ENCODE measurements at places on chromosomes 12 and 14.

DNA sequence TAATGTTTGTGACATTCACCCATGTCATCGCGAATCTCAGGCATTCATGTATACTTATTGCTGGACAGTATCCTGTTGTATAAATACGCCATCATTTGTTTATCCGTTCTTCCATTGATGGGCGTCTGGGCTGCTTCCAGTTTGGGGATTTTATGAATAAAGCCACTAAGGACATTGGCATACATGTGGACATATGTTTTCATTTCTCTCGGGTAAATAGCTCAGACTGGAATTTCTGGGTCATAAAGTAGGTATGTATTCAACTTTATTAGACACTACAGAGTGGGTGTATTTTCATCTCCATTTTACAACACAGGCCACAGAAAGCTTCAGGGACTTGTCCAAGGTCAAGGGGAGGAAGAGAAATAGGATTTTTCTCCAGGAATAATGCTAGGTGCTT is 48.9 kb downstream of the HRK start:
- DNase-seq = no peak

- DNase-seq = no peak
Observed at GRCh38 chr14:95121911-95122620, 35.3 kb downstream of the DICER1 start.

DNA sequence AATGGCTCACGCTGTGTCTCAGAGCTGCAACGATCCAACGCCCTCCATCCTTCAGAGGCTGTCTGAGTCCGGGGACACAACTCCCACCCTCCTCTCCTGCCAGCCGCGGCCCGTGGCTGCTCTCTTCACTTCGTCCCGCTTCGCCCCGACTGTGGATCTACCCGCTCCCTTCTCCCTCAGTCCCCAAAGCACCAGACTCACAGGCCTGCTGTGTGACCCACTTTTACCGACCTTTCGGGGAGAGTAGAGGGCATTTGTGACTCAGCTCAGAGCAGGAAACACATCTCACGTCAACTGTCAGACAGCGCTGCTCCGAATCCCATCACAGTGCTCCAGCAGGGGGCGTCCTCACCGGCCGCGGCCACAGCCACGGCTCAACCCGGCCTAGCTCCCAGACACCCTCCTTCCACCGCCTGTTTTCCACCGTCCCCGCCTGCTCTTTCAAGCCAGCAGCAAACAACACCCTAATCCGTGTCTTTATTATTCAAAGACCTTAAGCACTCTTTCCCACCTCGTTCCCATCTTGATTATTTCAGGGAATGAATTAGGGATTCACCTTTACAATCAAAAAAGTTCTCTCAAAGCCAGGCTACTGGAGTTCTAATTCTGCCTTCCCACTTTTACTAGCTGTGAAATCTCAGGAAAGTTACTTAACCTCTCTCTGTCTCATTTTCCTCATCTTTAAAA is 5.0 kb upstream of the AQP2 start:
- peak; percentile 63 for DNase-seq

DNA sequence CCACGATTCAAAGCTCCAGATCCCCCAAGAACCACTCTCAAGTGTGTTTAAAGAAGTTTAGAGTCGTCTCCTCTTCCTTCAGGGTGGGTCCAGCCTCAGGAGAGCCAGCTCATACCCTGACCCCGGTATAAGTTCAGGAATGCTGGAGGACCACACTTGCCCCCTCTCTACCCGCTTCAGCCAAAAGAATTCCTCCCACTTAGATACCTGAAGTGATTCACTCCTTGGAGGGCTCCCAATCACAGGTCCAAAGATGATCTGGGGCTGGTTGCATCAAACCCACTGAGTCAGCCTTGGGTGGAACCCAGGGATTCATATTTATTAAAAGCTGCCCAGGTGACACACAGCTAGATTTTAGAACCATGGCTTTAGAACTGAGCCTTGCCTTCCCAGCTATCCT is 133.5 kb upstream of the PARP11 start:
- no peak for DNase-seq

DNA sequence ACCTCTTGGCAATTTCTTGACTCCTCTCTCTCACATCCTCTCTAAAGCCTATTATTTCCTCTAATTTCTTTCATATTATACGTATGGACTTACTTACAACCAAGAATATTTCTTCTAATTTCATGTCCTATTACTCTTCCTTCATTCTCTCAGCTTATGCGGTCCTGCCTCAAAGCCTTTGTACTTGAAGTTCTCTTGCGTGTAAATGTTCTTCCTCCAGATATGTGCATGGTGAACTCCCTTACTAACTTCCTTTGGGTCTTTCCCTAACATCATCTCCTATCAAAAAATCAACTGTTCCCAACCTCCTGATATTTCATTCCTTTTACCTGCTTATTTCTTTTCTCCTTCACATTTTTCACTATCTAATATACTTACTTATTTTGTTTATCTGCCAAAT is 23.1 kb downstream of the DNAL1 start:
- no peak for DNase-seq

GRCh38 chr12:40959041-40959440 is 229.1 kb upstream of the PDZRN4 start:
- no peak for DNase-seq

DNA sequence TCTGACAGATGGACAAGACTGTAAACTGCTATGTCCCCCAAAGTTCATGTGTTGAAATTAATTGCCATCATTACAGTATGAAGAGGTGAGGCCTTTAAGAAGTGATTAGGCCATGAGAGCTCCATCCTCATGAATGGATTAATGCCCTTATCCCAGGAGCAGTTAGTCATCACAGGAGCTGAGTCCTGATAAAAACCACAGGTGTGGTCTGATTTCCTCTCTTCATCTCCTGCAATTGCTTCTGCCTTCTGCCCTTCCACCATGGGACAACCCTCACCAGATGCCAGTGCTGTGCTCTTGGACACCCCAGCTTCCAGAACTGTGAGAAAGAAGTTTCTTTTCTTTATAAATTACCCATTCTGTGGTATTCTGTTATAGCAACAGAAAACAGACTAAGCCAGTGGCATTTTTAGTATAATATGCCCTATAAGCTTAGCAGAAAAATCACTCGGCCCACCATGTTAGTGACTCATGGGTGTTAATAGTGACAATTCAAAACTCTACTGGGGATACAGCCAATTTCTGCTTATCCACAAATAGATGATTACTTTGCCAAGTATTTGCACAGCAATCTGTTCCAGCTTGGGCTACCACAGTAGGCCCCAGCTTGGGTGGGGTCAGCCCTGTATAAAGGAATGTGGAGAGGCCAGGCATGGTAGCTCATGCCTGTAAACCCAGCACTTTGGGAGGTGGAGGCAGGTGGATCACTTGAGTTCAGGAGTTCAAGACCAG is 129.0 kb upstream of the BCL2L14 start:
- DNase-seq = no peak

GRCh38 chr14:37862263-37862662 is 266.8 kb downstream of the TTC6 start:
- no peak for DNase-seq

DNA sequence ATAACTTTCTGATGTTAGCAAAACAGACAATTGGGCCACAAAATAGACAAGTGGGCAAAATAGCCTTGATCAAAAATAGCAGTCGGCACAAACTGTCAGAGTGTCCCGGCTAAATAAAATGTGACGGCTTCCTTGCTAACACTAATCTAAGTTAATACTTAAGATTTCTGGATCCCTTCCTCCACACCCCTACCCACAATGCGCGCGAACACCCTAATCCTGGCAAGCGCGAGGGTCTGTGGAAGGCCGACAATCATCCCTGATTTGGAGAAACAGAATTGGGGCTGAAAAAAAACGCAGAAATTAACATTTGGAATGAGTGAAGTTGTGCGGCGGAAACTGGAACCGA is 489 bp downstream of the CEP290 start:
- no peak for DNase-seq

DNA sequence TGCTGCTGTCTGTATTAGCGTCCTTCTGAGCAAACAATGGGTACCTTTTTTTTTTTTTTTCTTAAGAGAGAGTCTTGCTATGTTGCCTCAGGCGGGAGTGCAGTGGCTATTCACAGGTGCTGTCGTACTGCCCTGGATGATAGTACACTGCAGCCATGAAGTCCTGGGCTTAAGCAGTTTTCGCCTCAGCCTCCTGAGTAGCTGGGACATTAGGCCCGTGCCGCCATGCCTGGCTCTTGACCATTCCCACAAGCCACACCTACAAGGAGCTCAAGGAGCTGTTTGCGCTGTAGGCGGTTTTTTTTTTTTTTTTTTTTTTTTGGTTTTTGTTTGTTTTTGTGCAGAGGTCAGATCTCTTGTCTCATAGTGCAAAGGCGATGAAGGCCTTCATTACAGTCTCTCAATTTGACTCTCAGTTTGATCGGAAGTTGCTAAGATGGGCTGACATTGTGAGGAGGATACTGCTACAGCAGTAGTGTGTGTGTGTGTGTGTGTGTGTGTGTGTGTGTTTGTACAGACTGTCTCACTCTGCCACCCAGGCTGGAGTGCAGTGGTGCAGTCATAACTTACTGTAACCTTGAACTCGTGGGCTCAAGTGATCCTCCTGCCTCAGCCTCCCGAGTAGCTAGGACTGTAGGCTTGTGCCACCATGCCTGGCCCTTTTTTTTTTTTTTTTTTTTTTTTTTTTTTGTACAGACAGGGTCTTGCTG is 34.2 kb downstream of the TRAF3 start:
- no peak for DNase-seq

DNA sequence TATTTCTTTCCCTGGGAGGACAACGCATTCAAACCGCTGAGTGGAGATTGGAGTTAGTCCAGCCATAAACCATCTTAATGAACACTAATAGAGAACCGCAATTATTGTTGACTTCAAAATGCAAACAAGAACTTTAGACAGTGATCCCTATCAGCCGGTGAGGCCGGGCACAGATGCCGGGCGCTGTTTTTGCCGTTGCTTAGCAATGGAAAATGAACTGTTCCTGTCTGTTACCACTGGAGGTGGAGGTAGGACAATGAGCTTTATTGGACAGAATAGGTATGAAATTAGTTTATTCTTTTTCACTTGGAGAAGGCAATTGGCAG is 216.8 kb downstream of the TTC8 start:
- no peak for DNase-seq

- DNase-seq = no peak
Observed at GRCh38 chr12:44372259-44372658, 503.9 kb downstream of the NELL2 start.

- no peak for DNase-seq
Observed at GRCh38 chr14:75268633-75269550, 9.7 kb upstream of the FOS start.

DNA sequence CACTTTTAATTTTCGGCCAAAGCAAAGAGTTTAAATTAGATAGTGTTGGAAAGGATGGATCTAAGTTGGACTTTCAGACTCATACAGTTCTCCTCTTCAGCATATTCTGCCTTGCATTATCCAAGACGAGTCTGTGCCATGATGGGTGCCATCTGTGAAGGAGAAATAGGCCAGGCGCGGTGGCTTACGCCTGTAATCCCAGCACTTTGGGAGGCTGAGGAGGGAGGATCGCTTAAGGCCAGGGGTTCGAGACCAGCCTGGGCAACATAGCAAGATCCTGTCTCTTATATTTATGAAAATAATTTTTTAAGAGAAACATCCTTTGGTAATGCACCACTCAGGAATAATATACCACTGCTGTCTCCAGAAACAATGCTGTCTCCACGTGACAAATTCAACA is 6.5 kb downstream of the AK7 start:
- DNase-seq = no peak

- no peak for DNase-seq
Observed at GRCh38 chr12:65533177-65533883, 254.8 kb downstream of the MSRB3 start.
